ENCODE measurements at places on chromosomes 4 and X.

- no peak for DNase-seq
Observed at GRCh38 chr4:27176881-27177280, 316.2 kb downstream of the STIM2 start.

- DNase-seq, result no peak
Observed at GRCh38 chrX:55028040-55028439, 2.7 kb downstream of the ALAS2 start.

GRCh38 chrX:23938690-23939089 is 30.9 kb downstream of the CXorf58 start:
- no peak for DNase-seq

DNA sequence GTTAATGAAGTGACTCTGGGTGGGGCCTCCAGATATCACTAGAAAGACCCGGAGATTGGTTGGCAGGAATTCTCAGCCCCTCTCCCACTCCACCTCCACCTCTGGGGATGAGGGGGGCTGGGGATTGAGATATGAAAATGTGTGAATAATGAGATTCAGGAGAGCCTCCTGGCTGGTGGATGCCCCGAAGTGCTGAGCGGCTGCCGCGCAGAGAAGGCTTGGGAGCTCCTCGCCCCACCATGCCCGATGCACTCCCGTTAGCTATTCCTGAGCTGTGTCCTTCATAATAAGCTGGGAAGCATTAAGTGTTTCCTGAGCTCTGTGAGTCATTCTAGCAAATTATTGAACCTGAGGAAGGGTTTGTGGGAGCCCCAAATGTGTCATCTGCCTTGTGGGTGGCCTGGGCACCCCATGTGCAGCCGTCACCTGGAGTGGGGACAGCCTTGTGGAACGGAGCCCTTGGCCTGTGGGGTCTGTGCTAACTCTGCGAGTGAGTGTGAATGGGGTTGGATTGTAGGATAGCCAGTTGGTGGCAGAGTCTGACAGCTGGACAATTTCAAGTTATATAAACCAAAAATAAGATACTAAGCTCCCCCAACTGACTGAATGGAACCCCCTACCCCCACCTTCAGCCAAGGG is 4.4 kb upstream of the MAEA start:
- DNase-seq, result no peak

- no peak for DNase-seq
Observed at GRCh38 chr4:153522802-153523094, 56.6 kb downstream of the TMEM131L start.

GRCh38 chr4:132593717-132594400 is 555.2 kb upstream of the PCDH10 start:
- DNase-seq, result no peak

- DNase-seq, result no peak
Observed at GRCh38 chr4:184450045-184450444, 24.3 kb downstream of the IRF2 start.

DNA sequence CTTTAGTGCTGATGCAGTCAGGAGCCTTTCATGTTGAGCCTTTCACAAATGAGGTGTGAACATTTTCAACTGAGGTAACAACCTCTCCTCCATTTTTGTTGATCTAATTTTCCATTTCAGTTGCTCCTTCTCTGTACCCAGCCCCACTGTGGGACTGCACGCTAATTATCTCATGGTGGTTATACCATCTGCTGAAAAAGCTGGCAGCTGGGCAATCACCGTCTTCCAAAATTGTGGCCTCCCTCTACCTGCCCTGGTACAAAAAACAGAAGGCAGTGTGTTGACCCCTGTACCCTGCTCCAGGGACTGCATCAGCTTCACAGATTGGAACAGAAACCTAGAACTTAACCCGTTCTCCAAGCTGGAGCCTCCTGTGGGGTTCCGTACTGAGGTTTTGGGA is 72.4 kb upstream of the LONRF3 start:
- DNase-seq, result no peak

DNA sequence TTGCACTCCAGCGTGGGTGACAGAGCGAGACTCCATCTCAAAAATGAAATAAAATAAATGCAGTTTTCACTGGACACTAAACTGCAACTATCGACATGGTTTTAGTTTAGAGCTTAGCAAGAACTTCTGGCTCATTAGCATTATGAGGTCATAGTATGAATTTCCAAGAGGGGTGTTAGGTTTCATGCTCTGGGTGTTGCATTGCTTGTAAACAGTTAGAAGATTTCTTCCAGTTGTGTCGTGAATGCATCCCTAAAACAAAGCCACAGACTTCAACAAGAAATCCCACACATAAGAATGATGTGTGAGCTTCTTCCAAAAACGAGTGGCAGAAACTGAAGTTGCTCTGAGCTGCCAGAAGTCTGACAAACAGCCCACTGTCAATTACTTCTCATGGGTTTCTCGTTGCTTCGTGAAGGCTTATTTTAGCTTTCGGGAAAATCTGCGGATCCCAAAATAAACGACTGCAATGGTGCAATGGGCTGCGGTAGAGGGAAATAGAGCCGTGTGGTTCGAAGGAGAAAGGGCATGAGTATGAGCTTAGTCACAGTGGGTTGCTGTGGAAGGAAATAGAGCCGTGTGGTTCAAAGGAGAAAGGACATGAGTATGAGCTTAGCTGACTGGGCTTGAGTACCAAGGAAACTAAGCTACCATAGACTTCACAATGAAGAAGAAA is 354.9 kb downstream of the DHRSX start:
- DNase-seq, result no peak

DNA sequence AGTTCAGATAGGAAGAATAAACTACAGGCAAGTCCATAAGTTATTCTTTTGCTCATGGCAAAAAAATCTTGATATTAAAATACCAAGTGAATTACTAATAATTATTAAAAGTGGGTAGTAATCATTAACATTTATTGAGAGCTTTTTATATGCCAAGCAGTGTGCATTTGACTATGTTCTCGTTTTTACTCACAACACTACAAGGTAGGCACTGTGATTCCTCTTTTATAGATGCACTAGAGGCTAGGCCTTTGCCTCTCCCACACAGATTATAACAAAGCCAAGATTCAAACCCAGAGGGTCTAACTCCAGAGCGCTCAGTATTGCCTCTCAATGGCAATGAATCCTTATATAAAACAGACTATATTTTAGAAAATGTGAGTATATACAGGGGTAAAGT is 254.2 kb downstream of the NAF1 start:
- DNase-seq, result no peak

DNA sequence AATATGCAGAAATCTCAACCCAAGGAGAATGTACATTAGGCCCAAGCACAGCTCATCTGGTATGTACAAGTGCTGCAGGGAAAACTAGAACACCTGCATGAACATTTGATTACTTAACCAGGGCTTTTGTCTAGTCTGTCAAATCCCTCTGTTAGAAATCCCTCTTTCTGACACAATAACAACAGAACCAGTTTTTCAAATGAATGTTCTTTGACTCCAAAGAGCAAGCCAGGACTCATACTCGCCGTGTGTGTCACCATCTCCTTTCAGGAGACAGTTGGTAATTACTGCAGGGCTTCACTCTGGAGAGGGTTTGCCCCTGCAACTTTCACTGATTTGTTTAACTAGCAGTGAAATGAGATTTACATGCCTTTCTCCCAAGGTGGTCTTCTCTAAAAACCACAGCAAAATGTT is 143.0 kb upstream of the FAM241A start:
- DNase-seq, result no peak

GRCh38 chrX:67543818-67544217 is at the start of gene AR:
TSS of gene AR (plus strand) at chrX:67544021. CDS start at chrX:67545147, 1,126 bp downstream.
- no peak for DNase-seq

All from GF-D8 (cell line).